Skeletal muscle tissue (tissue), 5 donors: ENCODE measurements at places on chromosomes 6 and 20. TPM values are rescaled to one million over a fixed set of nuclear protein-coding genes. Genes with fewer than 3 reads are reported as not detected.

The FABP7 gene
- not detected for total RNA-seq

The SLA2 gene
- total RNA-seq, result not detected

The BPIFB2 gene
- not detected for total RNA-seq

The SRMS gene
- not detected for total RNA-seq

The MARCKS gene
- 146 TPM for total RNA-seq

The CMTR1 gene
- total RNA-seq, result 29.2 TPM

The SLC17A9 gene
- not detected for total RNA-seq

The GGTLC1 gene
- not detected for total RNA-seq

The SIGLEC1 gene
- total RNA-seq, result 2.1 TPM

The FUT9 gene
- total RNA-seq, result under 0.01 TPM

The OLIG3 gene
- not detected for total RNA-seq

The GSTA2 gene
- total RNA-seq, result under 0.01 TPM

The BEND6 gene
- total RNA-seq, result not detected

The NR2E1 gene
- total RNA-seq, result not detected

The CCN5 gene
- total RNA-seq, result not detected
